ENCODE measurements at places on chromosomes 1 and 21.

DNA sequence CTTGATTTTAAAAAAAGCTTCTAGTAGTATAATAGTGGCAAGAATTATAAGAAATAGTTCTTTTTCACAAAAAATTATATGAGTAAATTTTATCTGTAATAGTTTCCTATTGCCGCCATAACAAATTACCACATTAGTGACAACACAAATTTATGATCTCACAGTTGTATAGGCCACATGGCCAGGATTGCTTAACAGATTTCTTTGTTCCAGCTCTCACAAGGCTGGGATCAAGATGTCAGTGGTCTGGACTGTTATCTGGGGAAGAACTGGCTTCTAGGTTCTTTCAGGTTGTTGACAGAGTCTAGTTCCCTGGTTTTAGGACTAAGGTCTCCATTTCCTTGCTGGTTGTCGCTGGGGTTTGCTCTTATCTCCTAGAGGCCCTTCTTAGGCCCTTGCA lies 236.4 kb downstream of the USP25 start:
- DNase-seq: no peak

- peak; percentile 75 for DNase-seq
Measured at GRCh38 chr1:234842726-234843641, 233.0 kb upstream of the IRF2BP2 start.

- DNase-seq: no peak
Measured at GRCh38 chr1:10675813-10676212, 120.6 kb downstream of the CASZ1 start.

GRCh38 chr1:45843474-45843905 lies 40.1 kb downstream of the MAST2 start:
- no peak for DNase-seq

- no peak for DNase-seq
Measured at GRCh38 chr1:51736702-51737101, 119.8 kb downstream of the OSBPL9 start.

DNA sequence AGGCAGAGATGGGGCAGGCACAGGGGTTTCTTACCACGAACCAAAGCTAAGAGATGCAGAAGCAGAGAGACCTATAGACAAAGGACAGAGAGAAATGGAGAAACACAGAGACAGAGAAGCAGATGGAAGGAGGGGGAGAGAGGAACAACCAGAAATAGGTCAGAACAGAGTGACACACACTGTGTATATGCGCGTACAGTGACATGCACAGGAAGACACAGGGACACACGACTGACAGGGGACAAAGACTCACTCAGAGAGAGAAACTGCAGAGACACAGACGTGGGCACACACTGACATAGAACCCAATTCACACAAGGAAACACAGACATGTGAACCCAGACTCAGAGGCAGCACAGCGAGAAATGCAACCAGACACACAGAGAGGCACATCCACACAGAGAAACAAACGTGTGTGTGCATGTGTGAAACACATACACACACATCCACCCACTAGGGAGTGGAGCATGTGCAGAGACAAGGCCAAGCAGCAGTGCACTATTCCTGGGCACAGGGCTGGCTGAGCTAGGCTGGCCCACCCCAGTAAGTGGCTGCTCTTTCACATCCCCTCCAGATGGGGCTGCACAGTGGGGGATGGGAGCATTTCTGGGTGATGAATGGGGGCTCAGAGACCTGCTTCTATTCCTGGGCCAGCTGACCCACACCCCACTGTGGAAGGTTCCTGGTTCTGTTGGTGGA lies 123.4 kb upstream of the CSF3R start:
- DNase-seq: no peak

- DNase-seq: no peak
Measured at GRCh38 chr1:1293263-1294249, 13.3 kb downstream of the SCNN1D start.

DNA sequence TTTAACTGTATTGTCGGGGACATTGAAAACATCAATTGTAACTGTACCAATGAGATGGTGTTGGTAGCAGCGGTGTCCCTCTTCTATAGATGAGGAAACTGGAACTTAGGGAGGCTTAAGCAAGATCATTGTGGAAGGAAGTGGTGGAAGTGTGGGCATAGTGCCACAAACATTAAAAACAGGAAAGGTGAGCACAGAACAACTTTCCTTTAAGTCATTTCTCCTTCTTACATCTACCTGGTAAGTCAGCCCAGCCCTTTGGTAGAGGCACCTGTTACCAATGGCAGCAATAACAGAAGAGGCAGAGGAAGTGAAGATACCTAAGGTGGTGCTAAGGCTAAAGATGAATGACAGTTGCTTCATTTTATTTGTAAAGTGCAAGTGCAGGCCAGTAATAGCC lies 12.0 kb upstream of the CTSS start:
- DNase-seq: no peak

DNA sequence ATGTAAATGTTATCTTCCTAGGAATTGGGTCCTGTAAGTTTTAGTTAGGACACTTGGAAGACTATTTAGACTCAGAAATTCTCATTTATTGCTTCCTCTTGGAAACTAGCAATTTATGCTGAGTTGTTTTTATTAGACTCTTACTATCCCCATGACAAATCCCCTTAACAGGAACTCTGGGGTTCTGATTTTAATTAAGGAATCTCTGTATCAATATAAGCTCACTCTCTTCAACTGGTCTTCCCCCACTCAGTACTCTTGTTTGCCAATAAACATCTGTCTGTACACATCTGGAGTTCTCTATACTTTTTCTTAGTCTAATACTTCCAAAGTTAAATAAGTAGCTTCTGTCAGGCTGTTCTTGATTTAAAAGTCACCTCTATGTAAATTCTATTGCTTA lies 64.1 kb upstream of the TBX15 start:
- DNase-seq: no peak

- peak; percentile 24 for DNase-seq
Measured at GRCh38 chr1:37561133-37562132, 4.7 kb downstream of the DNALI1 start.

GRCh38 chr1:175314300-175314699 lies 121.7 kb upstream of the KIAA0040 start:
- no peak for DNase-seq

GRCh38 chr1:25760871-25761270 lies 39.1 kb upstream of the SELENON start:
- no peak for DNase-seq

- DNase-seq: no peak
Measured at GRCh38 chr1:223621312-223621734, 44.2 kb downstream of the CAPN8 start.

DNA sequence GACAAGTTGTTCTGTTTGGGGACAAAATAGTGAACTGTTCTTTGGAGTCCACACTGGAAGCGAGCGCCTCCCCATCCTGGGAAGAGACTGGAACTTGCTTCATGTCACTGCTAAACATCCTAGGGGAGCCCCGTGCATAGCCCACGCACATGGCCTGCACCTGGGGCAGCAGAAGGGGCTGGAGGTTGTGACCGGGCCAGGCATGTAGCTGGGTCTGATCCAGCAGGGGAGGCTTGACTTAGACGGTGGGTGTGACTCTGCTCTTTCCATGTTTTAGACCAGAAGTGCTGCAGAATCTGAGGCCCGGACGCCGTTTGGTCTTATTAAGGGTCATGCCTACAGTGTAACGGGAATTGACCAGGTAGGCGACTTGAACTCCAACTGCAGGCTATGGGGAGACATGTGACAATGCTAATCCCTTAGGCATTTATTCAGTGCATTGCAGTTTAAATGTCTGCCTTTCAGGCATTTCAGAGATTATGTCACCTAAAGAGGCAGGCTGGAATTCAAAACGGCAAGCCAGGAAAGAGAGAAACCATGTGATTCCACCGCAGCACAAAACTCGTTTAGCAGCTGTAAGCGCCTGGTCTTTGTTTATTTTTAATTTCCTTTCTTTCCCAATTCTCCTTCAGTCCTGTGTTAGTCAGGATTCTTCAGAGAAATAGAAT lies 21.8 kb downstream of the CAPN9 start:
- DNase-seq: no peak

- peak; percentile 21 for DNase-seq
Measured at GRCh38 chr1:91124989-91125417, 103.2 kb upstream of the ZNF644 start.

GRCh38 chr1:6824665-6825368 lies 39.6 kb downstream of the CAMTA1 start:
- DNase-seq: no peak

GRCh38 chr1:231964961-231965360 lies 338.4 kb downstream of the DISC1 start:
- no peak for DNase-seq

DNA sequence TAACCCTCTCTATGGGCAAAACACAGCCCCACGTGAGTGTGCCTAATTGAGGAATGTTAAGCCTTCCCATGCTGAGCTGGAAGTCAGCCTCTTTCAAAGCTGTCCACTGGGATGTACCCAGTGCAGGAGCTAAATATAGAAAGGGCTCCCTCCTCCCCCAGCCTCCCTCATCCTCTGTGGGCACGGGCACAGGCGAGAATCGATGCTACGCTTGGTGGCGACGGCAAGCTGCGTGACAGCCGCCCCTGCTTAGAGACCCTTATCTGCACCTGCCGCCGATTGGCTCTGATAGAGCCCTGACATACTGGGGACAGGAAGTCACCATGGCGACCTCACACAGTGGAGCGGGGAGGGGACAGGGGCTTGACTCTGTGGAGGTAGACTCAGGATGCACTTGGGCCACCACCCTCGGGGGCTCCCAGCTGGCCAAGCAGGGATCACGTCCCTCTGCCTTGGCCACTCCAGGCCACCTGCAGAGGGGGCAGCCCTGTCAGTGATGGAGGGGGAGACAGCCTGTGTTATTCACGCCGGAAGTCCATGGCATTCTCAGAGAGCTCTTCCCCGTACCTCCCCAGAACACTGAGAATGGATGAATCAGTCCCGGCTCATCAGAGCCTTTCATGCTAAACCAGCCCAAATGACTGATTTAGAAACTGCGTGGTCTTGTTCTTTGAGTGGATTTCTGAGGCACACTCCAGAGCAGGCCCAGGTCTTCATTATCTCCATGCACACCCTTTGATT lies 84.8 kb downstream of the KCND3 start:
- DNase-seq: peak; percentile 8

- no peak for DNase-seq
Measured at GRCh38 chr1:65629788-65630187, 162.9 kb upstream of the PDE4B start.

- no peak for DNase-seq
Measured at GRCh38 chr1:155938220-155938627, 3.2 kb upstream of the RXFP4 start.

GRCh38 chr1:167599957-167600581 lies 30.0 kb upstream of the RCSD1 start:
- no peak for DNase-seq

DNA sequence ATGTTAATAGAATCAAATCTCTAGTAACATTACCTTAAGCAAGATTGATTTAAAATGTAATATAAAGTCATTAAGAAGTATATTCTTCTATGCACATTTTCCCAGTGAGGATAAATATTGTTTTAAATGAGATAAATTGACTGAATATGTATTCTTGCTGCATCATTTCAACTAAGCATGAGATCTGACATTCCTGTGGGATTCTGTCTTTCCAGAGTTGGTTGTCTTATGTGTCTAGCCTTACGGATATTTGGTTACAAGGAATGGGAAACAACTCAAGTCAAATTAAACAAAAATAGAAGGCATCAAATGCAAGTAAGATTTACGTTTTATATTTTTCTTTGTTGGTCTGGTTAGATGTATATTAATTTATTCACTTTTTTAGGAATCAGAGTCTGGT lies 287.5 kb downstream of the PTGER3 start:
- no peak for DNase-seq

GRCh38 chr1:50942334-50942733 lies 17.7 kb downstream of the FAF1 start:
- no peak for DNase-seq

DNA sequence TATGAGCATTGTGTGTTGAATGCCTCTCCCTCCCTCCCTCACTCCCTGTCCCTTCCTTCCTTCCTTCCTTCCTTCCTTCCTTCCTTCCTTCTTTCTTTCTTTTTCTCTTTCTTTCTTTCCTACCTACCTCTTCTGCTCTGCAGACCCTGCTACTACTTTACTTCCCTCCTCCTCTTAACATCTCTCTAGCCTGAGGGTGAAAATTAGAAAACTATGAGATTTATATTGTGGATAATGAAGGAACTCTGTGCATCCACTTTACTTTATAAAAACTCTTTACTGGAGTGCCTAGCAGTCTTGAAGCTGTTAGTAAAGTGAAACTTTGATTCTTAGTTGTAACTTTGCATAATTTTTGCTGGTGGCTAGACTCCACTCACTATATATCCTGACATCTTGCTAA lies 572.2 kb downstream of the RWDD3 start:
- DNase-seq: no peak

GRCh38 chr21:33674226-33674625 lies 31.9 kb downstream of the ITSN1 start:
- DNase-seq: no peak

GRCh38 chr1:53725238-53725689 lies 13.7 kb downstream of the GLIS1 start:
- DNase-seq: no peak

DNA sequence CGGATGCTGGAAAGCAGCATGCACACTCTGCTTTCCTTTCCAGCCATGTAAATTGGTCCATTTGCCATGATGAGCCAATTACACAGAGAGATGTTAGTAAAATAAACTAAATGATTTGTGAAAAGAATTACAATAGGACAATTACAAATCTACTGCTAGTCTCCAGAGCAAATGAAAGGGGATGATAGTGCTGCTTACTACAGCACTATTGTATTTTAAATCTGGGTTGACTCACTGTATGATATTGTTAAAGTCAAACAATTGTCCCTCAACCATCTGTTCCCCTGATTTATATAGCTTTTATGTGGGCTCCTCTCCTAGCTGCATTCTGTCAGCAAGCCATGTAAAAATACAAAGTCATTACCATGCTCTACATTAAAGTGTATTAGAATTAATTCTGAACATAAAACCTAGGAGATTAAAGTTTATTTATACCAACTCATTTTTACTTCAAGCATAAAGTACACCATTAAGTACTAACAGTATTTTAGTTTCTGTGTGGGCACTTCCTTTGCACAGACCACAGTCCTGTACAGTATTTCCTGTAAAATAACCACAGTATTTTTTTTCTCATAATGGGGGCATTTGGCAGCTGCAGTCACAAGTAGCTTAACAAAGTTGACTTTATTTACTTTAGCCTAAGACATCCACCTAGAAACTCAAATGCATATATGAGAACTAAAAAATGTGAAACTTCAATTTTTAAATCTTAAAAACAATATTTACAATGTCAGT lies 135.8 kb downstream of the VAV3 start:
- DNase-seq: no peak

DNA sequence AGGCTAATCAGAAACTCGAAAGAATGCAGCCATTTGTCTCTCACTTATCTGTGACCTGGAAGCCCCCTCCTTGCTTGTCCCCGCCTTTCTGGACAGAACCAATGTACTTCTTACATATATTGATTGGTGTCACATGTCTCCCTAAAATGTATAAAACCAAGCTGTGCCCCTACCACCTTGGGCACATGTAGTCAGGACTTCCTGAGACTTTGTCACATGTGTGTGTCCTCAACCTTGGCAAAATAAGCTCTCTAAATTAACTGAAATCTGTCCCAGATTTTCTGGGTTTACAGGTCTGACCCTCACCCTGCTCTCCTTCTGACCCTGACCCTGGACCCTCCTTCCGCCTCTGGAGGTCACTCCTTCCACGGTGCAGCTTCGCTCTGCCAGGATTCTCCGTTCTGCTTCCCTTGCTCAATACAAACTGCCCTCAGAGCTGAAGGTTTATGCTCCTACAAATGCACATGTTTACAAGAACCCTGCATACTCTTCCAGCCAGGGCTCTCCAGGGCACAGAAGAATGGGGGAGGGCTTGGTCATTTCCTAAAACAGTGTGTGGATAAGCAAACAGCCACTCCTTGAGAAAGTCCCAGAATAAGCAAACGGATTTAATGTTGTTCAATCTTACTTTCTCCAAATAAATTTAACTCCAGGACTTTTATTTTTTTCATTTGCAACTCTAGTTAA lies 160.5 kb downstream of the ACTL8 start:
- no peak for DNase-seq

- no peak for DNase-seq
Measured at GRCh38 chr1:107342316-107342715, 201.5 kb downstream of the NTNG1 start.

All from stimulated activated CD4-positive, alpha-beta T cell treated with anti-CD3 and anti-CD28 coated beads, Interleukin-2, amount 100 ng/mL, for 48 hours (primary cell).